ENCODE measurements at places on chromosomes 11 and 22.

GRCh38 chr11:96257036-96257435 lies 86.0 kb downstream of the MAML2 start:
- no peak for DNase-seq

DNA sequence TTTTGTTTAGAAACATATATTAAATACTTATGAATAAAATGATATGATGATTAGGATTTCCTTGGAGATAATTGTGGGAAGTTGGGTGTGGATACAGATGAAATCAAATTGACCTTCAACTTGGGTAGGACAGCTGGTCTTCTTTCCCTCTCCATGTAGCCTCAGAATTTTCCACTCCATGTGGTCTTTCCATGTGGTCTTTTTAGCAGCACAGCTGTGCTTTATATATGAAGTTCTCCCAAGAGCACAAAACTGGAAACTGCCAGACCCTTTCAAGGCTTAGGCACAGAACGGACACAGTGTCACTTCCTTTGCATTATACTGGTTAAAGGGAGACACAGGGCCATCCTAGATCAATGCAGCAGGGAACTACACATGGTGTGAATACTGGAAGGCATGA lies 28.6 kb downstream of the FAM76B start:
- no peak for DNase-seq

DNA sequence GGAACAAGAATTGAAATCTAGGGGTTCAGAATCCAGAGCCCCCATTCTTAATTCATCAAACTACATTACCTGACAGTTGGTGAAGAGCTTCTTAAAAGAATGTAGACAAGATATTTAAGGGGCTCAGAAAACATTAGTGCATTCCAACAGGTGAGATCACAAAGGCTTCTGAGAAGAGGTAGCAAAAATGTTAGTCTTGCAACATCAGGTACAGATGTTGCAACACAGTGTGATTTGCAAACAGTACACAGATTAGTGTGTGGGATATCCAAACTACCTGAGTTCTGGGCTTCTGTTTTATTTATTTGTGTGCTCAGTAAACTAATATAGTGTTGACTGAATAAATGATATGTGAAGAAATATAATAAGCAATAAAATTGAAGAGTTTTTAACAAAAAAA lies 11.8 kb downstream of the CASP4 start:
- DNase-seq, result no peak

DNA sequence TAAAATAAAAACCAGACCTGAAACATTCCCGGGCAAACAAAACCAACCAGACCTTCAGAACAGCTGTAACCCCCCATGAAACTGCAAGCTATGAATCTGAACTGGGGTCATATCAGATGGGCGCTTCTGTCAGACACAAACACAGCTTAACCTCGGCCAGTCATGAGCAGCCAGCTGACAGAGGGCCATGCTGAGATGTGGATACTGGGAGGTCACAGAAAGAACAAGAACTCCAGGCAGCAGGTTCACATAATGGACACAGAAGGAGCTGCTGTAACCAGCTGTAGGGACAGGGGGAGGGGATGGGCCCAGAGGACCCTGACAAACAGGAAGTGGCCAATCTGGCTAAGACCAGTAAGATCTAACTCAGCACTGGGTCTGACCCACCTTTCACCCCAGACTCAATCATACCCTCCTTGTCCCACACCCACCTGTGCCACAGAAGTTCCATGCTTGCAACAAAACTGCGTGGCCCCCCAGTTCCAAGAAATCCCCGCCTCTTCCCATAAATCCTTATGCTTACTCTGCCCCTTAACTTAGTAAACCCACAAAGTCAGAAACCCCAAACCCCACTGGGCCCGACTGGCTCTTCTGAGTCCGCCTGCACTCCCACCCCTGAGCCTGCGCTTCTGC lies 4.0 kb downstream of the APOL4 start:
- no peak for DNase-seq

DNA sequence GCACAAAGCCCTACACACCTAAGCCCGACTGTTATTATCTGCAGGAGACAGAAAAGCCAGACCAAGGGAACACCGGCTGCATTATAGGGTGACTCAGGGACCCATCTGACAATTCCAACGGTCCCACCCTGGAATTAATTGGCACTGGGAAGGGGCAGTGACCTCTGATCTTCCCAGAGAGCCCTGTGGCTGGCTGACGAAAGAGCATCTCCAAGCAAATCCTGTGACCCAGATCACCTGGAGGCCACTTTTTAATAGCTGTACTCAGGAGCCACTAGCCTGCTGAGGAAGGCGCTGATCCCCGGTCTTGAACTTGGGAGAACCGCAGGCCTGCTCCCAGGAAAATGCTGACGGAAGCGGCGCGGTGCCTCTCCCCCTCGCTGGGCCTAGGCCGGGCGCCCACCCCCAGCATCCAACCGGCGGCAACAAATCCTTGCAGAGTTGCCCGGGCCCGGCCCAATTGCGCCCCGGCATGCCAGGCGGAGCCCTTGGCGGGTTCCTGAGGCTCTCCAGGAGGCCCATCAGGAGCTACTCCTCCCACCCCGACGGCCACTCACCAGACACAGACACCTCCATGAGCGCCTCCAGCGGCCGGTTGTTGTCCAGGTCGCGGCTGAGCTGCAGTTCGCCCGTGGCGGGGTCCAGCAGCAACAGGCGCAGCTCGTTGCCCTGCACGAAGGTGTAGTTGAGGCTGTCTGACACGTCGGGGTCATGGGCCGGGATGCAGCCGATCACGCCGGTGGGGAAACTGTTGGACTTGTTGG lies 4.2 kb downstream of the CELSR1 start:
- DNase-seq, result no peak

DNA sequence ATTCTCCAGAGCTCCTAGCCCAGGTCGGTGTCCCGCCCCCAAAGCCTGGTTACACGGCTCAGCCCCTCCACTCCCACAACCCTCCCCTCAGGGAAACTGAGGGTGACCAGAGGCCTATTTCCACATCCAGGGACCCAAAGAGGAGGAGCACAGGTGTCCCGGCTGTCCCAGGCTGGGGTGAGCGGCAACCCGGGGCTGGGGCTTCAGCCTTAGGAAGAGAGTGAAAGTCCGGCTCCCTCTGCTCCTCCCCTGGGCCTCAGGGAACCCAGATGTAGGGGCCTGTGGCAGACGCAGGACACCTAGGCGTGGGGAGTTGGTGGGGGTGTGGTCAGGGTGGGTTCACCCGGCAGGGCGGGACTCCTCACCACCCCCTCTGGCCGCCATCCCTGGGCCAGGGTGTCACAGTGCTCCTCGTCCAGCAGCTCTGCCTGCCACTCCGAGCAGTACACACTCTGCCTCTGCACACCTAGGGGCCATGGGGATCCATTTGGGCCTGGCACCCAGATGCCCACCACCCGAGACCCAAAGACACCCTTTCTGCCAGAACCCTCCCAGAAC lies 63.1 kb downstream of the ARFGAP3 start:
- DNase-seq, result no peak

DNA sequence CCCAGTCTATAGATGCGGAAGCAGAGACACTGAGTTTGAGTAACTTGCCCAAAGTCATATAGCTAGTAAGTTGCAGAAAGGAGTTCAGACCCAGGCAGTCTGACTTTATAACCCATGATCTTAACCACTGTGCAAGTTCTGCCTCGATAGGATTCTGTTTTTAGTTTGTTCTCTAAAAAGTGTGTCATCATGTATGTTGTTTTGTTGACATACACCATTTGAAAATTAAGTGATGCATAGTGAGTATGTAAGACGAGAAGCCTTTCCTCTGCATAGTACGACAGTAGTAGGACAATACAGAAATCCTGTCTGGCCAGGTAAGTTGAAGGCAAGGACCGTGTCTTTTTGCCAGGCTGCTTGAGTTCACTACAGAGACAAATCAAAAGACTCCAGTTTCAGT lies 3.3 kb downstream of the ZC3H12C start:
- no peak for DNase-seq

DNA sequence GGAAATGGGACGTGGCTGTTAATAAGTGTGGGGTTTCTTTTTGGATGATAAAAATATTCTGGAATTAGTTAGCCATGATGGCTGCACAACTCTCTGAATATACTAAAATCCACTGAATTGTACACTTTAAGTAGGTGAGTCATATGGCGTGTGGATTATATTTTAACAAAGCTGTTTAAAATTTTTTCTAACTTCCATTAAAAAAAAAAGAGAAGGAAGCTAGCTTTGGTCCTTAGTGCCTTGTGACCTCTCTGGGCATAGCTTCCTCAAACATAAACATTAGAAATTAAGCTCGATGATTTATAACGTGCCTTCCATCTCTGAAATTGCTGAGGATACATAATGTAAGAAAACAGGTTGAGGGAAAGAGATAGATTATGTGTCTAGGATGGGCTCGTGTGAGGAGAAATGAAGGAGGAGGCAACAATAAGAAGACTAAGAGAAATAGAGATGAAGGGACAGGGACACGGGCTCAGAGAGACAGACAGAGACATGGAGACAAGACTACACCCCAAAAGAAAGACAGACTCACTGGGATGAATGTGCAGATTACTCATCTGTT lies 20.0 kb downstream of the IRAG1 start:
- no peak for DNase-seq

GRCh38 chr11:111193924-111194490 lies 51.5 kb upstream of the POU2AF2 start:
- no peak for DNase-seq

- no peak for DNase-seq
Measured at GRCh38 chr22:22168190-22168940, 76.2 kb upstream of the VPREB1 start.

DNA sequence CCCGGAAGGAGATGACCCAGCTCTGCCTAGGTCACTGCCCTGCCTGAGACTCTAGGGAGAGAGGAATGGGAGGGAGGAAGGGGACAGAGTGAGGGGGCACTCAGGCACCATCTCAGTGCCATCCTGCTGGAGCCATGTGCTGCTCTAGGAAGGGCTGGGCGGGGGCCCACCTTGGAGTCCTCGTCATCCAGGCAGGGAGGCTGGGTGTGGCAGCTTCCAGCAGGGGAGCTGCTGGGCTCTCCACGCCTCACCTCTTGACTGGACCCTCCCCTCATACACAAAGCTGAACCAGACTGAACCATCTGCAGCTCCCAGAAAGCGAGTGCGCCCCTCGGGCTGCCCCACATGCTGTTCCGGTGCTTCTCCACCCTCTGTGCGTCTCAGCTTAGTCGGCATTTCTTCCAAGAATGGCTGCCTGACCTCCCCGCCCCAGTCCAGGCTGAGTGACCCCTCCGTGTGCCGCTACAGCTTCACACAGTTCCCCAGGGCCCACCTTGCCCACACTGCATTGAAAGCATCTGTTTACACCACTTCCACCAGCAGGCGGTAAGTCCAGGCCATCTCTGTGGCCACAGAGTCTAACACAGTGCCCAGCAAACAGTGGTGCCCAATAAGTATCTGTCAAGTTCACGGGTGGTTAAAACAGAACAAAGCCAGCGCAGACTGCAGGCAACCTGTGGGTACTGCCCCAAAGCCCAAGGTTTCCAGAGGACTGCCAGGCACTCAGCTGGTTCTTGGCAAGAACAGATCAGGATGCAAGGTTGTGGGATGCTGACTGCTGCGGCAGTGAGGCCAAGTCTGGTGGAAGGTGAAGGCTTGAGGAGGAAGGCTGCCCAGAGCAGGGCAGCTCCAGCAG lies 9.4 kb upstream of the TRIM29 start:
- no peak for DNase-seq

DNA sequence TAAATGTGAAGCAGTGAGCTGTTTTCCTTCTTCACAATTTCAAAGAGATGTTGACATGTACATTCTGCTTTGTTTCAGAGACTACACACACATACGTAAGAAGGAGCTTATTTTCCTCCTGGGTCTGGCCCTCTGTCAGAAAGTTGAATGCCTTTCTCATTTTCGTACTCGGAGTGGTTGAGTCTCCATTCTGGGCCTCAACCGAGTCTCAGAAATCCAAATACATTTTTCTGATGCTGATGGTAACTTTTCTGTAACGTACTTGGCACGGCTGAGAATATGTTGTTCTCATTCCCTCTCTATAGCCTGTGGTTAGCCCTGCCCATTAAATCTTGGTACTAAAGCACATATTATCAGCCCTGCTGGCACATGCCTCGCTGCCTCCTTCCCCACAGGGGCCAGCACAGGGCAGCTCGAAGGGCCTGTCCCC lies 25.3 kb downstream of the PARVA start:
- no peak for DNase-seq

GRCh38 chr11:79375818-79376550 lies 64.8 kb downstream of the TENM4 start:
- no peak for DNase-seq

GRCh38 chr22:33921525-33922348 lies 1.5 kb upstream of the LARGE1 start:
- no peak for DNase-seq

DNA sequence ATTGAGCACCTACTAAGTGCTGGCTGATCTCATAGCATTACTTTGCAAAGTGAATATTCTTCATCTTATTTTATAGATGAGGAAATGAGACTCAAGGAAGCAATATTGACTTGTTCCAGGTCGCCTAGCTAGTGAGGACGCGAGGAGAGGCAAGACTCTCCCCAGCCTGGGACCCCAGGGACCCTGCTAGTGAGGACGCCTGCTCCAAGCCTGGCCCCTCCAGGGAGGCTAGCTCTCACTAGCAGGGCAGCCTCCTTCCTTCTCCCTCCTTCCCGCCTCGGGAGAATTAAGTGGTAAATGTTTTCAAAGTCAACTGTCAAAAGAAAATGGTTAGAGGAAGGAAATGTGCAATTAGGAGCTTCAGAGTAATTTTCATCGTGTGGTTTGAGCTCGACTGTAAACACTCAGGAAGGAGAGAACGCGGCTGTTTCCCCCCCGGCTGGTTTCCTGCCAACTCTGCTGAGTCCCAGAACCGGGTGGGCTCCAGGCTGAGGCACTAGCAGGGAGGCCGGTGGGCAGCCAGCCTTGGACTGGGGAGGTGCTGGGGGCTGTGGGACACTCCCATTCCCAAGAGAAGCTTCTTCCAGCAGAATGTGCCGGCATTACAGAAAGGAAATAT lies 17.9 kb downstream of the MYEOV start:
- DNase-seq, result no peak

DNA sequence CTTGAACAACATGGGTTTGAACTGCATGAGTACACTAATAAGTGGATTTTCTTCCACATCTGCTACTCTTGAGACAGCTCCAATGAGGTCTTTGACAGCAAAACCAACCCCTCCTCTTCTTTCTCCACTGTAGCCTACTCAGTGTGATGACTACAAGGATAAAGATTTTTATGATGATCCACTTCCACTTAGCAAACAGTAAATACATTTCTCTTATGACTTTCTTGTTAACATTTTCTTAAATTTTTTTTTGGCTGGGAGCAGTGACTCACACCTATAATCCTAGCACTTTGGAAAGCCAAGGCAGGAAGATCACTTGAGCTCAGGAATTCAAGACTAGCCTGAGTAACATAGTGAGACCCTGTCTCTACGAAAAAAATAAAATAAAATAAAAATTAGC lies 9.9 kb upstream of the EIF4G2 start:
- DNase-seq, result no peak

GRCh38 chr11:17379383-17380180 lies 8.9 kb downstream of the KCNJ11 start:
- DNase-seq, result no peak

GRCh38 chr22:19503869-19504268 lies 20.3 kb downstream of the CLDN5 start:
- no peak for DNase-seq

DNA sequence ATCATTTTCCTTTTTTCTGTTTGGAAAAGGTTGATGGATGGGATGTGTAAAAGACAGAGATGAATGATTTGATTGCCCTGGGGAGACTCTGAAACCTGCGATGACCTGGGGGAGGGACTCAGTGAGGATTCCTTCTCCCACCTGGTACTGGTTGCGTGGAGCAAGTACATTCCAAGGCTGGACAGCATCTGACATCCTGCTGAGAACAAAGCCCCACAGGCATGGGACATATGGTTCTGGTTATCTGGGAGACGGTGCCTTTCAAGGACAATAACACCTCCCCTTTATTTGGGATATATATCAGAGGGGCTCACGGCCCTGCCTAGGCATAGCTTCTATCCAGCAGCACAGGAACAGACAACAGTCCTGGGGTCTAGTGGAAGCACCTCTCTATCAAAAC lies 527.8 kb downstream of the METTL15 start:
- no peak for DNase-seq

Data from stimulated activated CD8-positive, alpha-beta memory T cell treated with anti-CD3 and anti-CD28 coated beads, Interleukin-7, amount 100 ng/mL, for 4 hours (primary cell).